ENCODE measurements at places on chromosomes 7 and 10.
A peak's percentile ranks its signal among the peaks of the same experiment; 100 is the strongest.

GRCh38 chr7:2102375-2102723, 130.4 kb downstream of the MAD1L1 start:
- no peak for DNase-seq

DNA sequence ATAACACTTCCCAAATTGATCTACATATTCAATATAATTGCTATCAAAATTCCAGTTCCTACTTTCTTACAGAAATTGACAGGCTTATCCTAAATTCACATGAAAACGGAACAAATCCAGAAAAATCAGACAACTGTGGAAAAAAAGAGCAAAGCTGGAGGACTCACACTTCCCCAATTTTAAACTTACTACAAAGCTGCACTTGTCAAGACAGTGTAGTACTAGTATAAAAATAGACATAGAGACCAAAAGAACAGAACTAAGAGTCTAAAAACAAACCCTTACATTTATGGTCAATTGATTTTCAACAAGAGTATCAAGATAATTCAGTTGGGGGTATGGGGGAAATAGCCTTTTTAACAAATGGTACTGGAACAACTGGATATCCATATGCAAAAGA, 27.5 kb downstream of the LMBR1 start:
- no peak for DNase-seq

DNA sequence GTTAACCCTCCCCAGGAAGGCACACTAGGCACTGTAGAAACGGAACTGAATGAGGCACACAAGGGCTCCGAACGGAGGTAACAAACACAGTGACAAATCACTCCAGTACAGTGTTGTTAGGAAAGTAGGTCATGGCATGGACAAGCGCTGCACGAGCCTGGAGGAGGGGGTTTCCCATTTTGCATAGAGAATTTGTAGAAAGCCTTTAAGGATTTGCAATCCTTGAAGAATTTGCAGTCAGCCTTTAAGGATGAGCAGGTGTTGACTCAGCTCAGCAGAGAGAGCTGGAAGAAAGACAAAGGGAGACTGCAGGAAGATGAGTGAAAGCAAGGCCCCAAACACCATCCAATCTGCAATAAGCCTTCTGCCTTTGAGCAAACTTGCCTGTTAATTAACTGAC, 51.1 kb upstream of the PPP1R3C start:
- peak; percentile 81 for DNase-seq

DNA sequence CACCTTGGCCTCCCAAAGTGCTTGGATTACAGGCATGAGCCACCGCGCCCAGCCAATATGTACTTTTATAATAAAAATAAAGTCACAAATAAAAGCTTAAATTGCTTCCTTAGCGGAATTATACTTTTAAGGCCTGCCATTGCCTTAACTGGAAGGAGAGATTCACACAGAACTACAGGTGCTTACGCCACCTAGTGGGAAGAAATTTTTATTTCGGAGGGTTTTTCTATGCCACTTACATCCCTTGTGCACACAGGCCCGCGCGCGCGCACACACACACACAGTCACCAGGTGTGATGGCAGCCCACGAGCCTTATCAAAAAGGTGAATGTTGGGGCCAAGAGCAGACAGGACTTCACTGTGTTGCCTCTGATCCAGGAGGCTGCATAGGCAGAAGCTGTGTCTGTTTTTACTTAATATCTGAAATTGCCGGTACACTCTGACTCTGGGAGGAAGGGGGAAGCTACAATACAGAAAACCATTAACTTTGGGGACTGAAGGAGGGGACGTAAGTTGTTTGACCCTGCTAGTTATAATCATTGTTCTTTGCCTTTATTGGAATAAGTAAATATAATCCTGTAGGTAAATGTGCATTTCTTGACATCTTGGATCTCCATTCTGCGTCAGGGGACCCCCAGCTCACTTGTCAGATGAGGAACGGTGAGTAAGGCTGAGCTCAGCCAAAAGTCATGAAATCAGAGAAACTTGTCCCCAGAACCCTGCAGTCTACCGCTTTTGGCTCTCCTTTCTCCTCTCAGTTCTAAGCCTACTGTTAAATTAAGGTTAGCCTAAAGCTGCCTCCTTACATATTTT, 87.1 kb downstream of the SLC16A9 start:
- peak; percentile 56 for DNase-seq

DNA sequence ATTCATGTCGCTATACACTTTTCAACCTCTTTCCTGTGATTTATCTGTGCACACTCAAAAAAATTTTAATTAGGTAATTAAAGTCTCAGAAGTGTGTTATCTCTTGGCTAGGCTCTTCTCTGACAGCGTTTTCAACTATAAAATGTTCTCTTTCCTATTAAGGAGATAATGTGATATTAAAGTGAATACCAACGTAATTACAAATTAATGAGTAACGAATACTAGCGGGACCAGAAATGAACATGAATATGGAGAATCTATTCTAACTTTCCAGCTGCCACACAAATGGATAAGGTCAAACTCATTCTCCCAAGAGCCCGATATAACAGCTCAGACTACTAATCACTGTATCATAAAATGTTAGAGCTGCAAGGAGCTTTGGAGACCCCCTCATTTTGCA, 12.0 kb downstream of the COL1A2 start:
- peak; percentile 38 for DNase-seq

GRCh38 chr10:44323838-44324237, 61.1 kb downstream of the CXCL12 start:
- no peak for DNase-seq

GRCh38 chr10:97744405-97745035, 7.6 kb downstream of the ZFYVE27 start:
- no peak for DNase-seq

DNA sequence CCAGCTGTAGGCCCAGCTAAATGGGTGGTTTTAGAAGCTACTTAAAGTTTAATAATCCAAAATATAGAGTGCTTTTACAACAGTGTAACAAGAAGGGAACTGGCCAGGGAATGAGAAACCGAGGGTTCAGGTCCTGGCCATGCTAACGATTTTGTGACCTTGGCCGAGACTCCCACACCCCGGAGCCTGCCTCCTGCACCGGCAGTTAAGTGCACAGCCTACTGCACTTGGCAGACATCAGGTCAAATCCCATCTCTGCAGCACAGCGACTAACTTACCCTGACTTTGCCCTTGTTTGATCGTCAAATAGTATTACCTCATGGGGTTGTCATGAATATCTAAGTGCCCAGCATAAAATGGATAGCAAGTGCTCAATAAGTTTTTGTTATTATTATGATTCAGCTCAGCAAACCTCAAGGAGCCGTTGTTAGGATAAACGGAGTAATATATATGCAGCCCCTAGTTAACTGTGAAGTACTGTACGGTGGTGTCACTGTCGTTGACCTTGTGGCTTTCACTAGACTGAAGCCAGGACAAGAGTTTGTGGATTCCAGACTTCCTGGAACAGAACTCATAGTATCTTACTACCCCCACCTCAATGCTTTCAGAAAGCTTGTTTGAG, 35.5 kb downstream of the LYZL1 start:
- peak; percentile 23 for DNase-seq

DNA sequence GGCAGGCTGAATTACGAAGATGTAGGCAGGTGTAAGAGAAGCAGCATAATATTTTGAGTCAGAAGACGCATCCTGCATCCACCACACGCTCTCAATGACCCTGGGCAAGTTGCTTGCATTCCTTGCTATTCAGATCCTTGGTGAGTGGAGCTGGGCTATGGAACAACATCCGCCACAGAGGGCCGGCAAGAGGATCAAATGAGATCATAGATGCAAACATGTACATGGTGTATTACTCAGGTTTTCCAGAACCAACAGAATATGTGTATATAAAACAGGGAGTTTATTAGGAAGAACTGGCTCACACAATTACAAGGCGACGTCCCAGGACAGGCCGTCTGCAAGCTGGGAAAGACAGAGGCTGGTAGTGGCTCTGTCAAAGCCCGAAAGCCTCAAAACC, 51.5 kb downstream of the ADAM12 start:
- no peak for DNase-seq

- DNase-seq = no peak
These were observed 1.1 kb upstream of the GIMAP8 start for GRCh38 chr7:150449206-150449952.

DNA sequence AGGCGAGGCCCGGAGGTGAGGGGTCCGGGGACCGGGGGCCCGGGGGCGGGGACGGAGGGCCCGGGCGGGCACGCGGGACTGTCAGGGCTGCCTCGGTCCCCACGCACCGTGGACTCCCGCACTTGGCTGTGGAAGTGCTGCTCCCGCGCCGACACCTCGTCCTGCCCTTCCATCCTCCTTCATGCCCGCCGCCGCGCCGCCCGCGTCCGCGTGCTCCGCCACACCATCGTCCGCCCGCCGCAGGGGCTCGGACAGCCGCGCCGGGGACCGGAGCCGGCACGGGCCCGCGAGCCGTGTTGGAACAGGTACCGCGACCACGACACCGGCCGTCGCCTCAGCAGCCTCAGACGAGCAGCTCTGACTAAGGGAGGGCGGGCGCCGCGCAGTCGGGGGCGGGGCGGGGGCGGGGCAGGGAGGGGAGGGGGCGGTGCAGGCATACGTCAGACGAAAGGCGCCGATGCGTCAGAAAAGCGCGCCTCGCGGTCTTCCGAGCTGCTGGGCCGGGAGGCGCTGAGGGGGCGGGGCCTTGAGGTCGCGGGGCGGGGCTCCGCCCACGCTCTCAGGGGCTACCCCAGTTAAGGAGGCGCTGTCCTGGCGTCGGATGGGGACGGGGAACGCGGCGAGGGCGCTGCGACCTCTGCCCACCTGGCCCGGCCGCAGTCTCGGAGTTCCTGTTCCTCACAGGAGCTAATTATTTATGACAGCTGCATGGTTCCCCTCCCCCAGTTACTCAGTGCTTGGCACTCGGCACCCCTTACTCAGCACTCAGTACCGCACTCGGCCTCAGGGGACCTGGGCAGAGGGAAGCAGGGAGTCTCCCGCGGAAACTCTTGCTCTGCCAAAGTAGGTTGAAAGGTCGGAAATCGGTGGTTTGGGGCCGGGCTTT, at the start of gene LMBR1:
LMBR1 (minus strand) TSS at position 363 of the 886 bp plus-strand sequence; CDS start at position 173, 190 bp downstream.
- peak; percentile 93 for DNase-seq

DNA sequence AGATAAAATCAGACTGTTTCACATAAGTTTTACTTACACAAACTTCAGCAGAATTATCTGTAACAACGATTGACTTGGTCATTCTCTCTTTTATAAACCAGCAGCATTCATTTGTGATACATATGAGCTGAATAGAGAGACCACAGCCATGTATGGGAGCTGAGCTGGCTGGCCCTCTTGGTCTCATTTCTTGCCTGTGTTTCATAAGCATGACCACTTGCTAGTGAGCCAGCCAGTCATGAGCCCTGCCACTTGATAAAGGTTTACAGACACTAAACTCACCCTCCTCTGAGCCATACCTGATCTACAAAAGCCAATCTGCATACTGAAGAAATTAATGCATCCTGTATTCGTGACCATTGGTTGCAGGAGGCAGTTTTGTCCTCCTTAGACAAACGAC, 82.1 kb downstream of the PKD1L1 start:
- no peak for DNase-seq

DNA sequence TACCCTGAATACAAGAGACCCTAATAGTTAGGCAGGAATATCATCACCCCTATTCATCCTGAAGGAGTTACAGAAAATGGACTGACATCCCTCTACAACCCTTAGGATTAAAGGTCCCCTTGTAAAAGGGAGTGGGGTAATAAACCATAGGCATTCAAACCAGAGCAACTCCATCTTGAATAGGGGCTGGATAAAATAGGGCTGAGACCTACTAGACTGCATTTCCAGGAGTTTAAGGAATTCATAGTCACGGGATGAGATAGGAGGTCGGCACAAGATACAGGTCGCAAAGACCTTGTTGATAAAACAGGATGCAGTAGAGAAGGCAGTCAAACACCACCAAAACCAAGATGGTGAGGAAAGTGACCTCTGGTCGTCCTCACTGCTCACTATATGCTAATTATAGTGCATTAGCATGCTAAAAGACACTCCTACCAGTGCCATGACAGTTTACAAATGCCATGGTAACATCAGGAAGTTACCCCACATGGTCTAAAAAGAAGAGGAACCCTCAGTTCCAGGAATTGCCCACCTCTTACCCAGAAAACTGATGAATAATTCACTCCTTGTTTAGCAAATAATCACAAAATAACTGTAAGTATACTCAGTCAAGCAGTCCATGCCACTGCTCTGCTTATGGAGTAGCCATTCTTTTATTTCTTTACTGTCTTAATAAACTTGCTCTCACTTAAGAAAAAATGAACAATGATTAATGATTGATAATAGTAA, 37.2 kb downstream of the CUBN start:
- no peak for DNase-seq

DNA sequence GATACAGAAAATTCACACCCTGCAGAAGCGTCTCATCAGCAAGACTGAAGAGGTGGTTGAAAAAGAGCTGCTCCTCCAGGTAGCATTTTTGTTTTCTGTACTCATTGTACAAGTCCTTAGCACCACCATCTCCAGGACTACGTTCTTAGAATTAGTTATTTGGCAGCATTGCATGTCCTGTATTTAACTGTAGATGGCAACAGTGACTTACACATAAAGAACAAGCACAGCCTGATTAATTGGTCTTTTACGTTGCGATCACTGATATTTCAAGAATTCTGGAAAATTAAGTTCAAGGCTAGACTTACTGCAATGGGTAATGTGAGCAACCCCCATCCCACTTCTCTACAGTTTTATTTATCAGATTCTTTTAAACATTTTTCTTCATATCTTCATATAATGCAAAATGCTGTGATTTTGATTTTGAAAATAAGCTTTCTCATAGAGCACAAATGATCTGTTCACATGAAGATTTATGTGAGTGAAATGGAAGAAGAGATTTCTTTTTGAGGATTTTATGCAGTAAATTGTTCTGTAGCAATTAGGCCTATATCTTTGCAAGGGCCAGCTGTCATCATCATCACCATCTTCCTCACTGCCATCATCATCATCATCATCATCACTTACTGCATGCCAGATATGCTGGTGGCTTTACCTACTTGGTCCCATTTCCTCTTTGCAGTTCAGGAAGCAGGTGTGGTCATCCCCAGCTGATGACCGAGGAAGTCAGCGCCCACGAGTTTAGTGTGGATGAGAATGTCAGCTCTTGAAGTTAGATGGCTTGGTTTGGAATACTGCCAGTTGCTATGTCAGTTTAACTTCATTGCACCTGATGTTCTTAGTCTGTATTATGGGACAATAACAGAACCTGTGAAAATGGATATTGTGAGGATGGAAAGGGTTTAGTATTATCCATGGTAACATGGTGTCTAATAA, 53.4 kb downstream of the CFAP58 start:
- DNase-seq = peak; percentile 65

DNA sequence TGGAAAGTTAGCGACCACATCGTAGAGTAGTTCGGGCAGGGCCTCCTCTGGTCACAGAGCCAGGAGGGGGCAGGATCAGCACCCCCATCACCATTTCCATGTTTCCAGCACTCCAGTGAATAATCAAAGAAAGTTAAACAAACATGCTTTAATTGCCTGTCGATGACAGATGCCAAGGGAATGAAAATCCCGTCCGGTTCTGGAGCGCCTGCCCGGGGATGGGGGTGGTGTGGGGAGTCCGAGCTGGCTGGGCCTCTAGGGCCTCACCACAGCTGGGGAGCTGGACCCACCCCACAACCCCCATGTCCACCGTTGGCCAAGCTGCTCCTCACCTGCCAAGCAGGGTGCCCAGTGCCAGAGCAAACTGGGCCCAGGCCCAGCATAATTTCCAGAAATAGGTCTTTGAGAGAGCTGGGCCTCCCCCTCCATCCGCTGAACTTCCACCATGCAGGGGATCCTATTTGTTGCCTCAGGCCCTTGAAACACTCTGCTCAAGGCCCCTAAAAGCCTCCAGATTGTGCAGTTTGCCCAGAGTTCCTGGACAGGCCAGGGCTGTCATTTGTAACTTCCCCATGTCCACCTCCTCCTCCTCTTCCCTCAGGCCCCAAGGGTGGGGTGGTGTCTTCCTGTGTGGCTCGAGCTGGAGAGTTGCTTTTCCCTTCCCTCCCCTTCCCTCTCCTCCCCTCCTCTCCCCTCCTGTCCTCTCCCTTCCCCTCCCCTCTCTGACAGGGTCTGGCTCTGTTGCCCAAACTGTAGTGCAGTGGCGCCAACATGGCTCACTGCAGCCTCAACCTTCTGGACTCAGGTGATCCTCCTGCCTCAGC, 101.0 kb downstream of the MYL10 start:
- peak; percentile 92 for DNase-seq
